Esophagus mucosa (tissue), 1 donor: ENCODE measurements at places on chromosomes 2 and 18. TPM values are rescaled to one million over a fixed set of nuclear protein-coding genes. Genes with fewer than 3 reads are reported as not detected.

DSC1 gene
- 0.52 TPM for total RNA-seq

DNA sequence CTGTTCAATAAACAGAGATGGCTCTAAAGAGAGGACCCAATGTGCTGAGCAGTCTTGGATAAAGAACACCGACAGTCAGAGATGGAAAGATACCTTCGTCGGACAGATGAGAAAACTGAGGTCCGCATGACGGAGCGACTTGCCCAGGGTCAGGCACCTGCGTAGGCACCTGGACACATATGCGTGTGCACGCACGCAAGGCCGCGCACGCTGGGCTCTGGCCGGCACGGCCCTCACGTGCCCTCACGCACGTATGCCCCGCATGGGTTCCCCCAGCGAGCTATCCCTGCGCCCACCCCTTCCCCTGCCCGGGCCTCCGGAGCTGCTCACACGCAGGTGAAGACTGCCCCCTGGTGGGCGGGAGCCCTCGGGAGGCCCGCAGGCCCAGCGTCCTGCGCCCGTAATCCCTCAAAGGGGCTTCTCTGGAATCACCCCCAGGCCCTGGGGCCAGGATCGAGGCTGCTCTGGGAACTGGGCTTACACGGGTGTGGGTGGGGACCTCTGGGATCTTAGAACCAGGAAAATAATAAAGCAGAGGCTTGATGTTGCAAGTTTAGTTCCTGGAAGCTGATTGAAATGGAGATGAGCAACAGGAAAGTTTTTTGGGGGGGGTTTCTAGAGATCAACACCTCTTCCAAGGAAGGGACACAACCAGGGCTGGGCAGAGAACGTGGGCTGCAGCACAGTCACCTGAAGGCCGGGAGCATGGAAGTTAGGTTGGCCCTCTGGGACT lies 246.3 kb downstream of the TNS1 start:
- ATAC-seq: peak; percentile 74

DNA sequence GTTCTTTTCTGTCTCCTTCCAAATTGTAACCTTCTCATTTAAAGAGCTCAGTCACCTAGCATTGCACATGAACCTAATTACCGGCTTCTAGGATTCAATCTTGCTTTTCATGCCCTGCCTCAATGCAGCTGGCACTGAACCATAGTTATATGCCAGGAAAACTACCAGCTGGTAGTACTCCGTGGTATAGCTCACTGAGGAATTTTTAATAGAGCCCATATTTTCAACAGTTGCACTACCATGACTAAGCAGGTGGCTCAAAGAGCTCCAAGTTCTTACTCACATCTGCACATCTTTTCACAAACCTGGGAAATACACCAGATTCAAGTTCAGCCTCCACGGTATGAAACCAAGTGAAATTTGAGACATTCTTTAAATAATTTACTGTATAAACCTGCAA lies 363.5 kb downstream of the GRB14 start:
- ATAC-seq: no peak

DNA sequence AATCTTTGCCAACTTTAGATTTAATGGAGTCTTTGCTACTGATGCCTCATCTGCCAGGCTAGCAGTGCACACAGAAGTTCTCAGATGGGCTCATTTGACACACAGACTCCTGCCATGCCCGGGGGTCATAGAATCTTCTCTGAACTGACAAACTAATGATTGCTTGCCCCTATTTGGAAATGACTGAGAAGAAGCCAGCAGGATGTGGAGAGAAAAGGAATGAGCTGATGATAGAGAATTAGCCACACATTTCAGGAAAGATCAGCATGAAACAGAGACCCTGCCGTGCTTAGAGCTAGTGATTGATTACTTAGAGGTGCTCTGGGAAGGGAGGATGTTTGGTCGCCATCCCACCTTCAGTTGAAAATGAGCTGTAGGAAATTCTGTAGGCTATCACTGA lies 178.5 kb downstream of the TPGS2 start:
- ATAC-seq: no peak

GRCh38 chr2:43737855-43738254 lies 36.0 kb upstream of the DYNC2LI1 start:
- ATAC-seq: no peak

- no peak for ATAC-seq
These were observed 649.5 kb downstream of the SLC4A3 start for GRCh38 chr2:220276741-220277444.

GRCh38 chr18:43648002-43648401 lies 370.7 kb upstream of the SYT4 start:
- no peak for ATAC-seq

GRCh38 chr18:64201781-64202180 lies 52.9 kb upstream of the LINC00305 start:
- ATAC-seq: no peak

- no peak for ATAC-seq
These were observed 362.0 kb downstream of the CLIP4 start for GRCh38 chr2:29477186-29477585.

DNA sequence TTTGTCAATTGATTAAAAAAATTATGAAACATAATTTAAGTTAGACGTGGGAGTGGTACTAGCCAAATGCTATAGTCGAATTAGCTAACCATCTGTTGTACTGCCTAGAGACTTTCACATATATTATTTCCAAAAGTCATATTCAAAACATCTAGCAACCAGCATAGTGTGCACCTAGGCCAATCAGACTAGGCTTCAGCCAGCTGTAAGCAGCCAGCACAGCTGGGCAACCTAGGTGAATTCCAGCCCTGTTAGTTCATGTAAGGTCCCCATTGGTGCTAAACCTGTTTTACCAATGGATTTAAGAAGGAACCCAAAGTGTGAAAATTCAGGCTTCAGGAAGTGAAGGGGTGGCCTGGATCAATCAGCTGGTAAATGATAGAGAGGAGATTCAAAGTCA lies 144.3 kb downstream of the BCL2 start:
- no peak for ATAC-seq

KCNJ3 gene
- total RNA-seq: not detected

GRCh38 chr2:48448274-48449061 lies 81.5 kb upstream of the STON1 start:
- no peak for ATAC-seq

CGREF1 gene
- total RNA-seq: 0.96 TPM

DNA sequence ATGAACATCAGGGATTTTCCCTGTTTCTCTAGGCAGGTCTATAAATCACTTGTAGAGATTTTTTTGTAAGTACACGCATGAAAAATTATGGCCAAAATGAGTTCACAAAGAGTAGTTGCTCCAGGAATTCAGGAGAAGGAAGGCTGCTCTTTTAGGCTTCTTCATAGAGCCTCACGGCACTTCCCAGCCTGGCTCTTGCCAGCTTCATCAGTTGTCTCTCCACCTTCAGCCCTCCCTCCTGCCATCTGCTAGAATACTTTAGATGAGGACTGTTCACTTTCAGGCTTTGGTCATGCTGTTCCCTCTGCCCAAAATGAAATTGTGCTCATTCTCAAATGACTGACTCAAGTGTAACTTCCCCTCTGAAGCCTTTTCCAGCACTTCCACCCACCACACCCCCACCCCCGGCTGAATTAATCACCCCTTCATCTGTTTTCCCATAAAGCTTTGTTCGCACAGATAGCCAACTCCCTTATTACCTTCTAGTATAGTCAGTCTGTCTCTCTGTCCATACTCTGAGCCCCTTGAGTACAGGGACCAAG lies 1.8 kb upstream of the ABCA12 start:
- no peak for ATAC-seq

ANKRD30BL gene
- total RNA-seq: not detected

GRCh38 chr2:210288408-210288807 lies 26.6 kb downstream of the MYL1 start:
- no peak for ATAC-seq

GRCh38 chr2:133456971-133457370 lies 111.3 kb downstream of the NCKAP5 start:
- ATAC-seq: no peak

LCT gene
- not detected for total RNA-seq

MAP3K19 gene
- total RNA-seq: not detected

GRCh38 chr2:39228413-39229209 lies 15.2 kb downstream of the CDKL4 start:
- ATAC-seq: no peak

GRCh38 chr2:127525691-127526131 lies 578 bp downstream of the IWS1 start:
- peak; percentile 19 for ATAC-seq

GRCh38 chr18:6650127-6650507 lies 79.4 kb upstream of the ARHGAP28 start:
- ATAC-seq: no peak

GRCh38 chr2:20439193-20439475 lies 7.7 kb upstream of the RHOB start:
- peak; percentile 71 for ATAC-seq

DNA sequence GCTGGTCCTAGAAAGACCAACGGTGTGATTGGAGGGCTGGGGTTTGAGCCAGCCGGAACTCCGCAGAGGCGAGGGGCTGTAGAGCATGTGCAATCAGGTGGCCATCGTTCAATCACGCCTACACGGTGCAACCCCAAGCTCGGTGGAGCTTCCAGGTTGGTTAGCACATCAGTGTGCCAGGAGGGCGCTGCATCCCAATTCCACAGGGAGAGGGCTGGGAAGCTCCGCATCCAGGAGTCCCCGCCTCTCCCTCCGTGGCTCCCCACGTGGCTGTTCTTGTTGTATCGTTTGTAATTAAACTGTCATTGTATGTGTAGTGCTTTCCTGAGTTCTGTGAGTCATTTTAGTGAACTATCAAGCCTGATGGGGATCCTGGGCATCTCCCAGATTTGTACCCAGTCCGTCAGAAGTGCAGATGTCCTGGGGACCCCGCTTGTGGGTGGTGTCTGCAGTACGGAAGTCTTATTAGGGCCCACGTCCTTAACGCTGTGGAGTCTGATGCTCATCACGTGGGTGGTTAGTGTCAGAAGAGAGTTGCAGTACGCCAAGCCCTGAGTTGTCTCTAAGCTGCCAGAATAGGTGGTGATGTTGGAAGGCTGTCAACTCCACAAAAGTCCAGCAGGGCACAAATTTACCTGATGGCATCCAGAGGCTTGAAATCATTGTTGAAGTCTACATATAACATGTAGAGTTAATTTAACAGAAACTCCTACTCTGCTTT lies 20.6 kb upstream of the AMMECR1L start:
- ATAC-seq: no peak
